ENCODE measurements at places on chromosomes 1 and 21. TPM values are rescaled to one million over a fixed set of nuclear protein-coding genes. Genes with fewer than 3 reads are reported as not detected.

Gene SYTL1
- total RNA-seq, result under 0.01 TPM

Gene DHDDS
- total RNA-seq, result 44.9 TPM

Gene CFAP141
- not detected for total RNA-seq

Gene SLFNL1
- total RNA-seq, result 0.28 TPM

Gene SEMA6C
- total RNA-seq, result 8.9 TPM

Gene SH2D1B
- not detected for total RNA-seq

Gene SPATC1L
- 4.0 TPM for total RNA-seq

Gene SPRR4
- not detected for total RNA-seq

Gene AMY2A
- total RNA-seq, result not detected

Gene AMY1B
- total RNA-seq, result not detected

Gene AUNIP
- total RNA-seq, result 3.9 TPM

Gene CTTNBP2NL
- 19.4 TPM for total RNA-seq

Gene C21orf58
- 2.8 TPM for total RNA-seq

Gene BCAS2
- 32.4 TPM for total RNA-seq

Gene ADGRL4
- 201 TPM for total RNA-seq

Gene GNG4
- total RNA-seq, result not detected

Gene BACE2
- 137 TPM for total RNA-seq

Gene RIMS3
- 0.09 TPM for total RNA-seq

Gene OR2T5
- total RNA-seq, result not detected

Gene MTF1
- total RNA-seq, result 3.2 TPM

Gene ISG15
- 135 TPM for total RNA-seq

Gene RCSD1
- total RNA-seq, result under 0.01 TPM

Gene ZNF687
- 6.8 TPM for total RNA-seq

Gene XCL1
- not detected for total RNA-seq

Gene RRP15
- 7.5 TPM for total RNA-seq

Gene TTC39A
- total RNA-seq, result 0.85 TPM

Gene LCE1A
- not detected for total RNA-seq

Gene TUT4
- 16.8 TPM for total RNA-seq

Gene PSRC1
- total RNA-seq, result 8.5 TPM

Gene ETV3L
- total RNA-seq, result not detected

Gene IFI44L
- 1.2 TPM for total RNA-seq

Gene TAGLN2
- 488 TPM for total RNA-seq

Gene DNAJC6
- total RNA-seq, result 2.4 TPM

Gene RIMKLA
- total RNA-seq, result under 0.01 TPM

Gene CCDC181
- 0.09 TPM for total RNA-seq

Gene FALEC
- total RNA-seq, result 0.63 TPM

Gene GUCA2B
- not detected for total RNA-seq

Gene CHAF1B
- total RNA-seq, result 2.1 TPM

Gene PLEKHN1
- total RNA-seq, result 0.36 TPM

Gene FAM151A
- not detected for total RNA-seq

Gene NUF2
- total RNA-seq, result 8.1 TPM

Gene RUNX3
- under 0.01 TPM for total RNA-seq

Gene CFAP126
- not detected for total RNA-seq

Gene MFSD2A
- total RNA-seq, result 2.5 TPM

Gene ACTL8
- total RNA-seq, result not detected

Gene STIL
- total RNA-seq, result 3.9 TPM

Gene SEMA4A
- total RNA-seq, result 0.27 TPM

Gene SLC25A33
- 5.5 TPM for total RNA-seq

Gene FLG2
- total RNA-seq, result not detected

Gene FAM72D
- 0.94 TPM for total RNA-seq

Gene CA14
- not detected for total RNA-seq

Gene CD101
- total RNA-seq, result under 0.01 TPM

Gene ZC3H12A
- total RNA-seq, result 5.8 TPM

Gene EVA1B
- 145 TPM for total RNA-seq
